ENCODE measurements at places on chromosomes 12 and 14. TPM values are rescaled to one million over a fixed set of nuclear protein-coding genes. Genes with fewer than 3 reads are reported as not detected.
A peak's percentile ranks its signal among the peaks of the same experiment; 100 is the strongest.

DNA sequence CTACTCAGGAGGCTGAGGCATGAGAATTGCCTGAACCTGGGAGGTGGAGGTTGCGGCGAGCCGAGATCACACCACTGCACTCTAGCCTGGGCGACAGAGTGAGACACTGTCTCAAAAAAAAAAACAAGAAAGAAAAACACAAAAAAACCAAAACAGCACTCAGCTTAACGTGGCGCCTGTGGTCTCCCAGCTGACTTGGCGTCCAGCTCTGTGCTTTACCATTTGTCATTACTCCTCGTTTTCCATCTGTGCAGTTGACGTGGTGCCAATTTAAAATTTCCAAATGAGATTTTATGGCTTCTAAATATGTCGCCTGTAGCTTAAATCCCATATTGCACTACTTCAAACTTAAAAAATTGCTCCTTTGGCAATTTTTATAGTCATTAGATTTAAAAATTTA lies 2.0 kb downstream of the MGP start:
- DNase-seq = no peak
- H3K36me3 ChIP-seq = no peaks in the 10 kb centered on the region
- H3K4me1 ChIP-seq = peaks cover 32% of the 10 kb centered on the region

DNA sequence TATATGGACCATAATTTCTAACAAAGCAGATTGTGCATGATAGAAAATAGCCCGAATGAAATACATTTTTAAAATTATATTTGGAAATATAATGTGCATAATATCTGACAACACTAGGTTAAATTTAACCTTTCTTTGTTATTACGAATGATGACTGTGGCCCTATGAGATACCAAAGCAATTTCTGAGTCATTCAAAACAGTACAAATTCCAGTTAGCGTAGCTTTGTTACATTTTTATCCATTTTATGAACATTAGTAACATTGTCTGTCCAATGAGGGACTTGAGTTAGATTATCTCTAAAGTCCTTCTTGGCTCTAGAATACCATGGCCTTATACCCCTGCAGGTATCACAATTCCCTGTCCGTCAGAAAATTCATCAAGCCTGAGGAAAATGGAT lies 39.0 kb upstream of the REP15 start:
- H3K4me3 ChIP-seq = no peak overlapping the region
- H3K4me1 ChIP-seq = peaks cover 2% of the 10 kb centered on the region
- no peak overlapping the region for H3K27ac ChIP-seq
- H3K36me3 ChIP-seq = no peaks in the 10 kb centered on the region
- no peak for DNase-seq

DNA sequence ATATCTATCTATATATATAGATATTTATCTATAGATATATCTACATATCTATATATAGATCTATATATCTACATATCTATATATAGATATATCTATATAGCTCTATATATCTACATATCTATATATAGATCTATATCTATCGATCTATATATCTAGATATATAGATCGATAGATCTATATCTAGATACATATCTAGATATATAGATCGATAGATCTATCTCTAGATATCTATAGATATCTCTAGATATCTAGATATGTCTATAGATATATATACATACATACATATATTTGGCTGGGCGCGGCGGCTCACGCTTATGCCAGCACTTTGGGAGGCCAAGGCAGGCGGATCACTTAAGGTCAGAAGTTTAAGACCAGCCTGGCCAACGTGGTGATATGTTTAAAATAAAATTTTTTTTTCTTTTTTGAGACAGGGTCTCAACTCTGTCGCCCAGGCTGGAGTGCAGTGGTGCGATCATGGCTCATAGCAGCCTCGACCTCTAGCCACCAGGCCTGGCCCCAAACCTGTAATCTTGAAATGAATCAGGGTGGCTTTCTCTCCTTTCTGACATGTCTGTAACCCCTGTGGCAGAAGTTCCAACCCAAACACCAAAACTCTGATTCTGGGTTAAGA lies 18.1 kb downstream of the ARPC3 start:
- peak; percentile 39 for DNase-seq
- peaks cover 18% of the 10 kb centered on the region for H3K36me3 ChIP-seq
- peaks cover 5% of the 10 kb centered on the region for H3K4me1 ChIP-seq
- no peak overlapping the region for H3K4me3 ChIP-seq

GRCh38 chr12:69471667-69472385 lies 1.6 kb downstream of the FRS2 start:
- H3K27me3 ChIP-seq = no peaks in the 10 kb centered on the region
- no peaks in the 10 kb centered on the region for H3K36me3 ChIP-seq
- H3K4me1 ChIP-seq = peaks cover 46% of the 10 kb centered on the region

- no peak overlapping the region for H3K4me3 ChIP-seq
Measured at GRCh38 chr14:55713486-55713885, 133.5 kb downstream of the KTN1 start.

DNA sequence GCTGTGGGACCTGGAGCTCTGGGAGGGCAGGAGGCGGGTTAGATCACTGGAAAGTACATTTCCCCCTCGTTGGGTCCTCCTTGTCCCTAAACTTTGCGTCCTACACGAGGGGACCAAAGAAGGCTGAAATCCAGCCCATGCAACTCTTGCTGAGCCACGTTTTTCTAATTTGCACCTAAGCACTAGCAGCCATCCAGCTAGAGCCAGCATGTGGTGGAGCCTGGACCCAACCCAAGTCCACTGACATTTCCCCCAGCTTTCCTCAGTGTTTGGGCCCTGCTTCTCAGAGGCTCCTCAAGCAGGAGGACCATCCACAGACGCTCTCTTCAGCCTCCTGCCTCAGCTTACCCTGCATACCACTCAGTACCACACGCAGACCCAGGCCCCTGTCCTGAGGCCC lies 49.7 kb downstream of the TSPAN11 start:
- no peaks in the 10 kb centered on the region for H3K4me1 ChIP-seq
- no peaks in the 10 kb centered on the region for H3K36me3 ChIP-seq
- no peak overlapping the region for H3K27ac ChIP-seq
- no peak for DNase-seq

GRCh38 chr12:128318946-128319345 lies 52.0 kb downstream of the TMEM132C start:
- DNase-seq = no peak
- no peaks in the 10 kb centered on the region for H3K36me3 ChIP-seq
- no peak overlapping the region for H3K27ac ChIP-seq

DNA sequence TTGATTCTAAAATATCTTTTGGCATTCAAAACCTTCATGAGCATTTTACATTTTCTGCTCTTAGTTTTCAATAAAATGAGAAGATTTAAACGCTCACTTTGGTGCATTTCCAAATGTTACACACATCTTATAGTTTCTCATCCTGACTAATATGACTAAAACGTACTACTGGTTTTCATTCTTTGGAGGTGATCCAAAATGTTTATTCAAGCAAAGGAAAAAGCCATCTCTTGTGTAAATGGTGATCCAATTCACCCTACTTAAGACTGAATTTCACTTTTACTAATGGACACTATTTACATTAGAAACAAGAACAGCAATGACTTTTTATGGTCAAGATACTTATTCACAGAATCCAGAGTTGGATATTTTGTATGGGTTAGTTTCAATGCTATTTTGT lies 86.6 kb downstream of the KITLG start:
- no peak overlapping the region for H3K27ac ChIP-seq
- H3K4me3 ChIP-seq = no peak overlapping the region
- H3K27me3 ChIP-seq = no peaks in the 10 kb centered on the region
- no peaks in the 10 kb centered on the region for H3K4me1 ChIP-seq
- no peaks in the 10 kb centered on the region for H3K36me3 ChIP-seq

- no peak overlapping the region for H3K4me3 ChIP-seq
- DNase-seq = no peak
- H3K27me3 ChIP-seq = no peaks in the 10 kb centered on the region
- peaks cover 9% of the 10 kb centered on the region for H3K36me3 ChIP-seq
- H3K4me1 ChIP-seq = peaks cover 19% of the 10 kb centered on the region
- H3K27ac ChIP-seq = no peak overlapping the region
Measured at GRCh38 chr14:68146818-68147217, 327.2 kb downstream of the RAD51B start.

- H3K27me3 ChIP-seq = peaks cover 3% of the 10 kb centered on the region
- no peaks in the 10 kb centered on the region for H3K36me3 ChIP-seq
- no peak for DNase-seq
- no peak overlapping the region for H3K27ac ChIP-seq
Measured at GRCh38 chr12:116537101-116537904, 21.9 kb upstream of the MAP1LC3B2 start.

P2RX7 gene
- total RNA-seq = 4.7 TPM

SLC38A4 gene
- not detected for total RNA-seq

TMEM132C gene
- total RNA-seq = not detected

LALBA gene
- total RNA-seq = not detected

All from activated CD8-positive, alpha-beta T cell treated with anti-CD3 and anti-CD28 coated beads for 36 hours (primary cell).